ENCODE measurements at places on chromosomes 1 and 21. TPM values are rescaled to one million over a fixed set of nuclear protein-coding genes. Genes with fewer than 3 reads are reported as not detected.
A peak's percentile ranks its signal among the peaks of the same experiment; 100 is the strongest.

The FAAH gene
- 9.5 TPM for total RNA-seq

The MIXL1 gene
- 0.11 TPM for total RNA-seq

The CYP4Z1 gene
- not detected for total RNA-seq

The SLC6A17 gene
- total RNA-seq: 0.59 TPM

The MYBPH gene
- 0.11 TPM for total RNA-seq

The MOB3C gene
- total RNA-seq: 10.3 TPM

- no peak for ATAC-seq
Observed at GRCh38 chr1:165300400-165300903, 56.1 kb downstream of the LMX1A start.

DNA sequence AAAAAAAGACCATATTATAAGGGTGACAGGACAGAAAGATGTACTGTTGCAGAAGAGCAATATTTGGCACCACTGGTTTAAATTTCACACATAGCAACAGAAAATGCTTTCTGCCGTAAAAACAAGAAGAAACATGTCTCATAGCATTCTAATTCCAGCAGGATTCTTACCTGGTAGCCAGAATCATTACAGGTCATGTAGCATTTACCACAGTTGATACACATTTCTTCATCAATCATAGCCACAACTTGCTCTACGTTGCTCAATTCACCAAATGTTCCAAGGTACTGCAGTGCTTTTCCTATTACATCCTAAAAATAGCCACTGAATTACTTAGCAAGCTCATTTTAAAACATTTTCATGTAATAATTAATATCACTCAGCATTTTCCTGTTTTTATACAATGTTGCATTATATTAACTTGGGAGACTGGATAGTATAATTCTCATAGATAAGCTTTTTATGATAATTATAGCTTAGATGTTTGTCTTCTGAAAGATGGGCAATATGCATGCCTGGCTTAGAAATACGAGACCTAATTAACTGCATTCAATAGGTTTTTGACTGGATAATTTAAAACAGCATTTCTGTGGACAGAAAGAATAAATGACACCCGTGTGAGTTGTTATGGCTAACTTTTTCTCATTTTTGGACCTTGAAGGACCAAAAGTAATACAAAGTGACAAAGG lies 360.7 kb downstream of the PTBP2 start:
- ATAC-seq: no peak

- ATAC-seq: peak; percentile 59
Observed at GRCh38 chr1:12031039-12031980, 12.0 kb downstream of the MIIP start.

DNA sequence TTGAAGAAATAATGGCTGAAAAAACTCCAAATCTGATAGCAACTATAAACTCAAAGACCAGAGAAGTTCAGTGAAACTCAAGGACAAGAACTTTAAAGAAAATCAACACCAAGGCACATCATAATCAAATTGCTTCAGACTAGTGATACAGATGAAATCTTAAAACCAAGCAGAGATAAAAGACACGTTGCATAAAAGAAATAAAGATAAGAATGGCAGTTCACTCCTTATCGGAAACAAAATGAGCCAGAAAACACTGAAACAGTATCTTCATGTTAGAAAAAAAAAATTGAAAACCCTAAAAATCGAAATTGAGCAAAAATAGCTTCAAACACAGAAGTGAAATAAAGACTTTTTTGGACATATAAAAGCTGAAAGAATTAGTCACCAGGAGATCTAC lies 4.6 kb upstream of the RAB4A start:
- no peak for ATAC-seq

DNA sequence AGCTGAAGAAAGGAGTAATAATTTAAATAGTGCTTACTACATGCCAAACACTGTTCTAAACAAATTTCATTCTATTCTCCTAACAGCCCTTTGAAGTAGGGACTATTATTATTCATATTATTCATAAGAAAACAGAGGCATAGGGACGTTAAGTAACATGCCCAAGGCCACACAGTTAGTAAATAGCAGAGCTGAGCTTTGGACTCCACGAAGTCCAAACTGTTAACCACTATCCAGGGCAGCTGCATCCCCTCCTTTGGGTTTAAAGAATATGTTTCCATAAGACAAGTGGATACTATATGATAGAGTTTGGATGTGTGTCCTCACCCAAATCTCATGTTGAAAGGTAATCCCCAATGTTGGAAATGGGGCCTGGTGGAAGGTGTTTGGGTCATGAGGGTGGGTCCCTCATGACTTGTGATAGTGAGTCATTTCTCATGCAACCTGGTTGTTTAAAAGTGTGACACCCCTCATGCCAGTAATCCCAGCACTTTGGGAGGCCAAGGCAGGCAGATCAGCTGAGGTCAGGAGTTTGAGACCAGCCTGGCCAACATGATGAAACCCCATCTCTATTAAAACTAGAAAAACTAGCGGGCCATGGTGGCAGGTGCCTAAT lies 144.0 kb upstream of the CXADR start:
- ATAC-seq: no peak

GRCh38 chr21:40299451-40299850 lies 432.2 kb downstream of the PCP4 start:
- peak; percentile 69 for ATAC-seq

DNA sequence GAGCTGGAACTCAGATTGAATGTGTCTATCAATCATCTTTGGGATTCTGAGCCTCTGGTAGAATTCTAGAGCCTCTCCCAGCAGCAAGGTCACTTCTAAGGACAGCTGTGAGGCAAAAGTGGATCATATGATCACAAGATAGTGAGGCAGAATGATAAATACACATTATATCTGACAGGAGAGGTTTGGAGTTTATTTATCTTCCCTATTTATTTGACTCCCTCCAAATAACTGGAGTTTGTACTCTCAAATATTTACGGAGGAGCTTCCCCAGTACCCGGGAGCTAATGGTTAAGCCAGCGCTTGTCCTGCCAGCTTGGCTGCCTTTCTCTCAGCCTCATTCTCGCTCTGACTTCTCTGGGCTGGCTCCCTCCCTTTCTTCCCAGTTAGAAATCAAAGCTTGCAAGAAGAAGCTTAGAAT lies 2.3 kb downstream of the HMGCS2 start:
- ATAC-seq: no peak

GRCh38 chr1:7227654-7228053 lies 442.4 kb downstream of the CAMTA1 start:
- ATAC-seq: no peak

DNA sequence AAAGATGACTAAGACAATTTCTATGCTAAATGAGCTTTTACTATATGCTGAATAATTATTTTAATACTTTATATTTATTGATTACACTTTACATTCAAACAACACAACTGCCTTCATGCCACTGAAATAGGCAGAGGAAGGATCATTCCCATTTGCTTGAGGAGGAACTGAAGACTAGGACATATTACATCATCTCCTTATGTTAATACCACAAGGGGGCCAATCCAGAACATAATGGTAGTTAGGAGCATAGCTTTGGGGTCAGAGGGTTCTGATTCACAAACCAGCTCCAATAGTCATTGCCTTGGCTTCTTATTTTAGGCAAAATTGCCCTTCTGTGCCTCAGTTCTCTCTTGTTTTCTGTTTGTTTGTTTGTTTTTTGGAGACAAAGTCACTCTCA lies 306.5 kb downstream of the KCNH1 start:
- no peak for ATAC-seq

DNA sequence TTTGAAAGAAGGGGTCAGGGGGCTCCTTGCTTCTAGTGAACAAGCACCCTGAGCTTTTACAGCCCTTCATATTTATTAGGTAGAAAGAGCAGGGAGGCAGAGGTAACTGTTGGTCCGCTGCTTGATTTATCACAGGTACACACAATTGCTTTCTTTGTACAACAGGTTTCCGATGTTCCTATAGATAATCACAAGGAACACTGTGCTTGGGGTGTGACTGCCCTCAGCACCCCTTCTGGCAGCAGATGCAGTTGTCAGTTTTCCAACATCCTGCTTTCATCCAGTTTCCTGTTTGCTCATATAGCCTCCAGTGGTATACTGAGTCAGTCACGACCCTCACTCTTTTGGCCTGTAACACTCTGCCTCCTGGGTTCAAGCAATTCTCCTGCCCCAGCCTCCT lies 40.6 kb downstream of the SCP2 start:
- ATAC-seq: no peak

DNA sequence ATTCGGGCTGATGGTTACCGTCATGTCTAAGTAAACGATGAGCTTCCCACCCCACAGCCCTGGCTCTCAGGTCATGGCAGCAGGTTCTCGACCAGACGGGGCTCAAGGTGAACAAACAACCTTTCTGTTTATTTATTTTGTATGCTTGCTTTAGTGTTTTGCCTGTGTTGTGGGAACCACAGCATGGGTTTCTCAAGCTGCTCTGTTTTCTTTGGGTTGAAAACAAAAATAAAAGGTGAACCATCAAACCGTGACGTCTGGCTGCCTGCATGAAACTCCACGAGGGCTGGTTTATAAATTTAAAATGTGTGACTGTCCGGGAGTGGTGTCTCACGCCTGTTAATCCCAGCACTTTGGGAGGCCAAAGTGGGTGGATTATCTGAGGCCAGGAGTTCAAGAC lies 28.0 kb downstream of the TMEM51 start:
- ATAC-seq: no peak

- ATAC-seq: no peak
Observed at GRCh38 chr1:60971330-60971729, 111.0 kb upstream of the NFIA start.

- no peak for ATAC-seq
Observed at GRCh38 chr1:225933072-225933471, 7.9 kb downstream of the LEFTY2 start.

DNA sequence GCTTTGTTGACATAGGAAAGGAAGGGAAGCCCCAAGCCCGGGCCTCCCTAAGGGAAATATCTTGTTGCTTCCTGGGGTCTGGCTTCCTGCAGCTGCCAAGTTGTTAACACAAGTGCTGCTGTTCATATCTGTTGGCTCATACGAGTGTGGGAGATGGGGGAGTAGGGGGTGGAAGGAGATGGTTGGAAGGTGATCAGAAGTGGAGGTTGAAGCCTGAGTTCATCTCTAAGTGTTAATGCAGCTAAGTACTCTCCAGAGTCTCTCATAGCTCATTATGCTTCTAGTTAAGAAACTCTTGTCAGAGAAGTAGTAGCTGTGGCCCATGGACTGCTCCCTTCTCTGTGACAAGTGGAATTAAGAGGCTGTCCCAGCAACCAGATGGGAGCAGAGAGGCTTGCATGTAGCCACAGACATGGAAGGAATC lies 319.2 kb upstream of the SPAG17 start:
- no peak for ATAC-seq

DNA sequence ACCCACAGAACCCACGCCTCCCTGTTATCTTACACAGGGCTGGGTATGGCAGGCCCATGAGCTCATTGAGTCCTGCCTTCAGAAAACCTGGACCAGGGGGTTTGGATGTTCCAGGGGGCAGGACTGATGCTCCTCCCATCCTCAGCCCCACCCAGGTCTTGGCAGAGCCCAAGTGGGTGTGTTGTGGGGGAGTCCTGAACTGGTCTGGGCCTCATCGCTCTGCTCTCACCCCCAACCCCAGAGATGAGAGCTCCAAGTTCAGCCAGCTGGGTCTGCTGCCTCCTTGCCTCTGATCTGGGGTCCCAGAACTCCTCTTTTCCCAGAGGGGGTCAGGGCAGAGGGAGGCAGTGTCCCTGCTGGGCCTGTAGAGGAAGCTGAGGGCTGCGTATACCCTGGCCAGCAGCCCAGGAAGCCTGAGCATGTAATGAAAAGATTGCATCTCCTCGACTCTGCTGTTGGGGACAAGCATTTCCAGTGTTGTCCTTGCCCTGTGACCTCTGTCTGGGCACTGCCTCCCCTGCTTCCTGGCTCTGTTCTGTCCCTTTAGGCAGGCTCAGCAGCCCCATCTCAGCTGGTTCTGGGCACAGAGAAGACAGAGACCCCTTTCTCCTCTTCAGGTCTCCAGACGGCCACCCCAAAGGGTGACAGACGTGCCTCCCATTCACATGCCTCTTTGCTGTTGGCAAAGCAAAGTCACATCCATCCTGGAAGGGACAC lies 54.7 kb upstream of the EPS8L3 start:
- no peak for ATAC-seq

DNA sequence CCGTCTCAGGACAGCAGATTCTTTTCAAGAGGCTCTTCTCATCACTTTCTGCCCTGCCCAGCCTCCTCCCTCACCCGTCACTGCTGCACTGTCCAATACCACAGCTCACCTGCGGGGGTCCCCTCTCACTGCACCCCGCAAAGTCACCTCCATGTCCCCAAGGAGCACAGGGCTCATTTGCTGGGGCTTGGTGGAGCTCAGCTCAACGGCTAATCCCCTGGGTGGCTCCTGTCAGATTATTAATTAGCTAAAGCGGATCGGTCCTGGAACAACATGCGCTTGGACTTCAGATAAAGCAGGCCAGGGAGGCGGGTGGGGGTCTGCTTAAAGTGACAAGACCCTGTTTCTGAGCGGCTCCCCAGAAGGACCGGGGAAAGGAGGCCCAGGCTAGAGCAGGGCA lies 43.1 kb downstream of the CASZ1 start:
- ATAC-seq: peak; percentile 23

DNA sequence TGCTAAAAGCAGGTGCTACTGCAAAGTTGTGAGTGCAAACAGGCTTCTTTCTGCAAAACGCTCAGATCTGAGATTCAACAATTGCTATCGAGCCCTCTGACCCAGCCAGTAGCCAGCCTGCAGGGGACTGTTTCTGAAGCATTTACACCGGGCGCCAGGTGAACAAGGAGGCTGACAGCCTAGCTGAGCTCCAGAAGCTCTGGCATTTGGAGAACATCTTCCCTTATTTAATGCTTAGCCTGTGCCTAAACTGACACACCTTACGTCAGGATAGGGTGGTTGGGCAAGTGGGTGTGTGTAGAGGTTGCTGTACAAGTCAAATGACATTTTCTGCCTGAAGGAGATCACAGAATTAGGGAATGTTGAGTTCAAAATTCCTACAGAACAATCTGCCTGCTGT lies 15.8 kb upstream of the PLA2G2C start:
- ATAC-seq: no peak

DNA sequence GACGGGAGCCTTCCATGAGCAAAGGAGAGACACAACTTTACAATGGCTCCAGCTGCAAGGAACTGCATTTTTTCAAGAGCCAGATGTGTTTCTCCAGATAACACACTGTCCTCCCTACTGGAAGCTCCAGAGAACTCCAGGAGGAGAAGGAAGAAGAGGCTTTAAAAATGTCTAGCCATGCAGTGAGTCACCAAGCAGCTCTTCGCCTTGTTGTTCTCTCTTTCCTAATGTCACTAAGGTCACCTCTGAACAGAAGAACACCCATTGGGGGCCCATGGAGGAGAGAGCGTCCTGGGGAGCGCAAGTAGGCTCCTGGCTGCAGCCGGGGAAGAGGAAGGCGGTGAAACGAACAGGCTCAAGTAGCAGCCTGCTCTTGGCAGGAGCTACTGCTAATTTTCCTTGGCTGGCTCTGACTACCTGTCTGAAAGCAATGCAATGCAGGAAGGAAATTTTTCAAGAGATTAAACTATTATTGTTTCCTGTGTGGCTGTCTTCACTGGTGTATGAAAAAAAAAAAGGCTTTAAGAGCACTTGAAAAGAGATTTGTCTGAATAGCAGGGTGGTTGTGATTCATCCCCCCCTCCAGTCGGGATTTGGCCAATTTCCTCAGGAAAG lies 321.9 kb downstream of the SETD4 start:
- ATAC-seq: no peak

Measured in motor neuron (in vitro differentiated cells).